NCI-H524 treated with DMSO at 0.1 percent for 48 hours (cell line): ENCODE measurements at places on chromosomes 12 and 14.

GRCh38 chr12:84661786-84662185 lies 250.8 kb downstream of the SLC6A15 start:
- no peak for DNase-seq

- no peak for DNase-seq
Observed at GRCh38 chr14:28756884-28757570, 9.6 kb upstream of the FOXG1 start.

- no peak for DNase-seq
Observed at GRCh38 chr12:110508071-110508586, 6.0 kb downstream of the RAD9B start.

DNA sequence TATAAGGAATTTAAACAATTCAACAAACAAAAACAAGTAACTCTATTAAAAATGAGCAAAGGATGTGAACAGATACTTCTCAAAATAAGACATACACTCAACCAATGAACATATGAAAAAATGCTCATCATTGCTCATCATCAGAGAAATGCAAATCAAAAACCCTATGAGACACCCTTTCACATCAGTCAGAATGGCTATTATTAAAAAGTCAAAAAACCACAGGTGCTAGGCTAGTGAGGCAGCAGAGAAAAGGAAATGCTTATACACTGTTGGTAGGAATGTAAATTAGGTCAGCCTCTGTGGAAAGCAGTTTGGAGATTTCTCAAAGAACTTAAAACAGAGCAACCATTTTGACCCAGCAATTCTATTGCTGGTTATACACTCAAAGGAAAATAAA lies 52.0 kb downstream of the NAV3 start:
- DNase-seq: no peak

DNA sequence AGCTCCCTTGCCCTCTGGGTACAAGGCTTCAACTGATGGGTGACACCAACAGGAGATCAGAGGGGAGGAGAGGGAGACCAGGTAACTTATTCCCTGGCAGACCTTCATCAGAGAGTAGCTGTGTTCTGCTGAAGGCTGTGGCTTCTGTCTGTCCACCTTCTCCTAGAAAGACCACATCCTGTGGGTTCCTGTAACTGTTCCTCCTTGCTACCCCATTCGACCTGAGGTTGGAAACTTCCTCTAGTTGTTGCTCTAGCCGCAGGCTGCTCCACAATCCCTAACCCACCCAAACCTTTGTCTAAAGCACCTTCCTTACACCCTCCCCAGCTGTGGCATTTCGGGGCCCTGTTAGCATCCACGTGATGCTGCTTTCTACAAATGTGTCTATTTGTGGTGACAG lies 454.2 kb downstream of the DPF3 start:
- DNase-seq: no peak

GRCh38 chr12:114430306-114430705 lies 24.4 kb upstream of the TBX5 start:
- DNase-seq: no peak

DNA sequence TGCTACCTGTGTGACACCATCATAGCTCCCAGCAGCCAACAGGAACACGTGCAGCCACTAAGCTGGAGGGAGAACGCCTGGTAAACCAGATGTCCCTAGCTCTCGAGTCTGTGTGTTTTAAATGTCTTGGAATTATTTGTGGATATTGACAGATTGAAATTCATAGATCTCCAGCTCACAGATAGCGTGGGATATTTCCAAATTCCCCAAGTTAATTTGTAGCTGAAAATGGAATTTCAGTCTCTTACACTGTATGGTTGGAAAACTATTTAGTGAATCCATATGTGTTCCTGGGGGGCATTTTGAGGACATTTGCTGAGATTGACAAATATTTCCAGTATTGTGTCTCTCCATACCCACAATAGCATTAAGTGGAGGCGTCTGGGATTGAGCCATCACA lies 618.6 kb upstream of the TMEM132C start:
- DNase-seq: no peak

DNA sequence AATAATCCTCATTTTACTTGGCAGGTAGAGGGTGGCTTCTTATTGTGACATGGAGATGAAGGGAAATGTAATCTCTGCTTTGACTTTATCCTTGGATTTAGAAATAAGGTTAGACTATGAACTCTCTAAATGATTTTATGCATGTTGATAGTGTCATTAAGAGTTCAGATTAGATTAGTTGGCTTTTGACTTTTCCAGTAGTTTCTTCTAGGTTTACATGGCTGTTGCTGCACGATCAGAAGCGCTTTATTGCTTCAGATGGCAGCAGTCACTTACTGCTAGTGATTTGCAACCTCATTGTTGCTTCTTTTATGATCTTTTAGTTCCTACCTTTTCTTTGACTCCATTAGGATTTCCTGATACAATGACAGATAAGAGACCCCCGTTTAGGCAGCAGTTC lies 32.3 kb downstream of the SLC15A5 start:
- DNase-seq: no peak

DNA sequence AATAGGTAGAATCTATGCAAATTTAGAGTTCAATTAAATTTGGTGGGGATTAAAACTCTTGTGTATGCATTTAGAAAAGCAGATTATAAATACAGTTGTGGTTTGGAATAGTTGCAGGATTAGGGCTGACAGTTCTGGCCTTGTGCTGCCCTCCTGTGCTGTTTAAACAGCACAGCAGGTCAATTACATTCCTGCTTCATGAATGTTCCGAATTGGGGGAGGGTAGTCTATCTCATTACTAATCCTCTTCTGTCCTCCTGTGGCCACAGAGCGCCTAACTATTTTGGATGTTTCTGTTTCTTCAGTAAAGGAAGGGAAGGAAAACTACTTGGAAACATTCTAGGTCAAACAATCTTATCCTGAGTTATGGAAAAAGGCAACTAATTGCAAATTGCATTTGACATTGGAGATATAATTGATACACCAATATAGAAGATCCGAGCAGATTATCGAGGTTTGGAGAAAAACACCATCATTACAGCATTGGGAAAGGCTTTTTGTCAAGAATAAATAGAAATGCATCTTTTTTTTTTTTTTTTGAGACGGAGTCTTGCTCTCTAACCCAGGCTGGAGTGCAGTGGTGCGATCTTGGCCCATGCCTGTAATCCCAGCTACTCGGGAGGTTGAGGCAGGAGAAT lies 8.7 kb upstream of the GPR19 start:
- DNase-seq: no peak

DNA sequence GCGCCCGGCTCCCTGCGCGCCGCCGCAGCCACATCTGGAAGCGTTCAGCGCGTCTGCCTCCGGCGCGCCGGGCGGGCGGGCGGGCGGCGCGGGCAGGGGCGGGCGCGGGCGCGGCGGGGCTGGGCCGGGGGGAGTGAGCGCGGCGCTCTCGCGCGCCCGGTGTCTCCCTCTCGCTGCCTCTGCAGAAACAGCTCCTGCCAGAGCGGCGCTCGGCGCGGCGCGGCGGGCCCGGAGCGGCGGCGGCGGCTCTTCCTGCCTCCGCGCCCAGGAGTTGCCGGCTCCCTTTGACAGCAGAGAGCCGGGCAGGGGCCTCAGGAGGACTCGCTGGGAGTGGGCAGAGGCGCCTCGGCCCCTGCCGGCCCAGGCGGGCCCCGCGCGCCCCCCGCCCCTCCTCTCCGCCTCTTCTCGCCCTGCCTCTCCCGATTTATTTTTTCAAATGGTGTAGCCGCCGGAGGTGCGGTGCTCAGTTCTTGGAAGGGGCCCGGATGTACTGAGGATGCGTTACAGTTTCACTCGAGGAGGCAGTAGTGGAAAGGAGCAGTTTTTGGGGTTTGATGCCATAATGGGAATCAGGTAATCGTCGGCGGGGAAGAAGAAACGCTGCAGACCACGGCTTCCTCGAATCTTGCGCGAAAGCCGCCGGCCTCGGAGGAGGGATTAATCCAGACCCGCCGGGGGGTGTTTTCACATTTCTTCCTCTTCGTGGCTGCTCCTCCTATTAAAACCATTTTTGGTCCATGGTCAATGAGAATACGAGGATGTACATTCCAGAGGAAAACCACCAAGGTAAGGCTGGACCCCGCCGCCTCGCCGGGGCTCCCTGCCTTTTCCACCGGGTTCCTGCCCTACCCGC lies at the start of gene CACNA1C:
TSS of gene CACNA1C (plus strand) at position 162 of the 853 bp plus-strand sequence. CDS start at position 738, 576 bp downstream.
- DNase-seq: no peak

DNA sequence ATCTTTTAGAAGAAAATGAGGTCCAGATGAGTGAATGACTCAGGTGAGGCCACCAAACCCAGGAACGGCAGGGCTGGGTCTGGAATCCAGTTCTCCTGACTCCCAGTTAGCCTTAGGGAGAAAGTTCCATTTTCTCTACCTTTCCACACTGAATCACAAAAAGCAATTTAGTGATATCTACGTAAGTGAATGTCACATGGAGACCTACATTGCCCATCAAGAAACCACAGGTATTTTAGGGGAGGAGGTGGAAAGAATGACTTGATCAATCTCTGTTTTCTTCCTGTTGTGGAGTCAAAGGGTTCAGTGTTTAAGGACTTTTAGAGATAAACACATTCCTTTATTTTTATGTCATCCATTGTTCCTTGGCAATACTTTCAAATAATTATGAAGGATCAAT lies 106.9 kb upstream of the PTPRB start:
- no peak for DNase-seq

GRCh38 chr14:94771906-94772490 lies 2.1 kb upstream of the GSC start:
- DNase-seq: no peak

- no peak for DNase-seq
Observed at GRCh38 chr12:18217966-18218365, 43.4 kb upstream of the PIK3C2G start.

- no peak for DNase-seq
Observed at GRCh38 chr12:121223292-121224285, 13.7 kb downstream of the P2RX4 start.

- no peak for DNase-seq
Observed at GRCh38 chr12:13948621-13949020, 32.8 kb downstream of the GRIN2B start.

DNA sequence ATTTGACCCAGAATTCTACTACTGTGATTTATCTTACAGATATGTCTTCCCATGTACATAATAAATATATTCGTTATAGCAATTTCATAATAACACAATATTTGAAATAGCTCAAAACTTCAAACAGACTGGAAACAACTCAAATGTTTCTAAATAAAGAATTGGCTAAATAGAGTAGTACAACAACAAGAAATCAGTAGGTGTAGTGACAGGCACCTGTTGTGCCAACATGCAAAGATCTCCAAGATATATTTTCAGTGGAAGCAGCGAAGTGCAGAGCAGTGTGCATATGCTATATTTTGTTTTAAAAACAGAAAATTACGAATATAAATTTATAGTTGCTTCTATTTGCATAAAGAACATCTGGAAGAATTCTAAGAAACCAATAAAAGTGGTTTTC lies 60.9 kb downstream of the GRIP1 start:
- no peak for DNase-seq

DNA sequence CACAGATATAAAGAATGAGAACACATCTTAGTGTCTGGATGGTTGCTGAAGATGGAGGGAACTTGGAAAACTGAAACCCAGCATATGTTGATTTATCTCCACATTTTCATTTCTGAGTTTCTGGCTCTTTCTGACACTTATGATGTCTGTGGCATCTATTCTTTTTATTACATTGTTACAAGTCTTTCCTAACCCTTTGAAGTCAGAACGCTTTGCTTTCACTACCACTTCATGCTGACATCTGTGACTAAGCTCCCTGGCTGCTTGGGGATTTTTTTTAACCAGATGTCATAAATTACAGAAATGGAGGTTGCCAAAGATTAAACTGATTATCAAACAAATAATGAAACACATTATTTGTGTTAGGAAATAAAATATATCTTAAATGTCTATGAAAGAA lies 188.7 kb downstream of the KITLG start:
- DNase-seq: no peak

DNA sequence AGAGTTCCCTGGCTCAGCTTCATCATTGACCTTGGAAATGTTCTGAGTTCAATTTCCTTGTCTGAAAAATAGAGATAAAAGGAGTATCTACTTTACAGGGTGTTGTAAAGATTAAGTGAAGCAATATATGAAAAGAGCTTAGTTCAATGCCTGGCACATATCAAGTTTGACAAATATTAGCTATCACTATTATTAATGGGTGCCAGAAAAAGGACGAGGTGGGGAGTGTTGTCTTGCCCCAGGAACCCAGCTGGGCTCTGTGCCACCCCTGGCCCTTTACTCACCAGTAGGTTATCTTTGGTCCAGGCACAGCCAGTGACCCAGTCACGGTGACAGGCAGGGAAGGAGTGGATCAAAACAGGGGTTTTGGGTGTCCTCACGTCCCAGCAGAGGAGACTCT lies 32.0 kb downstream of the PARP2 start:
- no peak for DNase-seq

DNA sequence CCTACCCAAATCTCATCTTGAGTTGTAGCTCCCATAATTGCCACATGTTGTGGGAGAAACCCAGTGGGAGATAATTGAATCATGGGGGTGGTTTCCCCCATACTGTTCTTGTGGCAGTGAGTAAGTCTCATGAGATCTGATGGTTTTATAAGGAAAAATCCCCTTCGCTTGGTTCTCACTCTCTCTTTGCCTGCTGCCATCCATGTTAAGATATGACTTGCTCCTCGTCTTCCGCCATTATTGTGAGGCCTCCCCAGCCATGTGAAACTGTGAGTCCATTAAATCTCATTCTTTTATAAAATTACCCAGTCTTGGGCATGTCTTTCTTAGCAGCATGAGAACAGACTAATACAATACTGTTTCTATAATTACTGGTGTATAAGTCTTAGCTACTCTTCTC lies 6.5 kb upstream of the BCAT1 start:
- DNase-seq: no peak

- DNase-seq: no peak
Observed at GRCh38 chr14:101122237-101123141, 219.0 kb upstream of the RTL1 start.

DNA sequence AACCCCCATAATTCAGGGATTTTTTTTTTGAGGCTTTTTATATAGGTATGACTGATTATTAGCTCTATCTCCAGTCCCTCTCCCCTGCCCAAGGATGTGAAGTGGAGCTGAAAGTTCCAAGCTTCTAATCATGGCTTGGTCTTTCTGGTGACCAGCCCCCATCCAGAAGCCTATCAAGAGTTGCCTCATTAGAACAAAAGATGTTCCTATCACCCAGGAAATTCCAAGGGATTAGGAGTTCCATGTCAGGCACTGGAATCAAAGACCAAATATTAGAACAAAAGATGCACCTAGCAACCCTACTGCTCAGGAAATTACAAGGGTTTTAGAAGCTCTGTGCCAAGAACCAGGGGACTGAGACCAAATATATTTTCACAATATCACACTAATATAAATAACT lies 29.9 kb downstream of the LRP6 start:
- DNase-seq: no peak

DNA sequence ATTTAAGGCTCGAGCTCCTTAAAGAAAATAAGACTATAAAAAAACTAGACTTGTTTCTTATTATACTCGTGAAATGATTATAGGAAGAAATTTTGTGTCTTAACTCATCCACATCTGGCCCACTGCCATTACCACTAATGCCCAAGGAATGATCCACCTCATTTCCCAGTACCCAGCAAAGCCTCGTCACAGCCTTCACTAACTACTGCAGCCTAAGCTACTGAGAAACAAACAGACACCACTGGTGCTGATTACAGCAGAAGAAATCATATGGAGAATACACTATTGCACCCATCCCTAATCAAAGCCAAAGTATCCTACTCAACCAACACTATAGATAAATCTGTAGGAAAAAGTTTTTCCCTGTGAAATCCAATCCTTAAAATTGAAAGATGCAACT lies 205.3 kb upstream of the NAV3 start:
- DNase-seq: no peak

GRCh38 chr12:57611108-57611826 lies at the start of gene ARHGEF25:
Gene ARHGEF25, plus strand, starts transcription at chr12:57611435. Its CDS starts 460 bp downstream, at chr12:57611895.
- DNase-seq: peak; percentile 18
